ENCODE measurements at places on chromosomes 4 and X. TPM values are rescaled to one million over a fixed set of nuclear protein-coding genes. Genes with fewer than 3 reads are reported as not detected.
A peak's percentile ranks its signal among the peaks of the same experiment; 100 is the strongest.

The MSANTD1 gene
- total RNA-seq: 0.25 TPM

The NHS gene
- 3.9 TPM for total RNA-seq

The PCDH18 gene
- 162 TPM for total RNA-seq

The PNMA6E gene
- not detected for total RNA-seq

The MAGEA2 gene
- total RNA-seq: not detected

The TECRL gene
- total RNA-seq: not detected

The WDR17 gene
- 4.7 TPM for total RNA-seq

The TCP11X2 gene
- 0.88 TPM for total RNA-seq

The ALB gene
- total RNA-seq: 0.96 TPM

The SLC4A4 gene
- not detected for total RNA-seq

The MUC7 gene
- not detected for total RNA-seq

DNA sequence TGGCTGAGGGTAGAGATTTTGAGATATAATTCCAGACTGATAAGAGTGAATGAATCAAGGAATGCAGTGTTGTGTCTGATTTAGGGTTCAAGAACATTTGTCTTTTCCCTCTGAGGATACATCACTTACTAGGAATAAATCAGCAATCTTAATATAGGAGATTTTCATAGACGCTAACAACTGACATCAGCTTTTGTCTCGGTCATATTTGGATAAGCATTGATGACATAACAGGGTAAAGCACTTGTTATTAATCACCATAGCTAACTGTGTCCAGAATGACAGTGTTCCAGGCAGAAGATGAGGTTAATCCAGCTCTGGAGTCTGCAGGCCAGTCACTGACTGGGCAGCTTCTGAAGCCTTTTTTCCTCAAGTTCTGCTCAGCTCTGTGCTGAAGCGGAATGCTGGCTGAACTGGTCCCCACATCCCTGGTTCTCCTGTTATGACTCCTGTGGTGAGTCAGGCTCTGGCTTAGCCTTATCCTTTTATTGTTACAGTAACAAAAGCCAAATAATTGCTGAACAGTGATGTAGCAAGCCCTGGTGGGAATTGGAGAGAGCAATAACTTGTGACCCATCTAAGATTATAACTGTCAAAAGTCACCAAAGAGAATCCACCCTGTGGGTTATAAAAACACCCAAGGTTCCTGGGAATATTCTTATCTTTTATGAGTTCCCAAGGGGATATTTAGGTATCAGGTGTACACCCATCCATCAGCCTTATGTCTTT, 41.8 kb downstream of the FNIP2 start:
- DNase-seq: peak; percentile 17

DNA sequence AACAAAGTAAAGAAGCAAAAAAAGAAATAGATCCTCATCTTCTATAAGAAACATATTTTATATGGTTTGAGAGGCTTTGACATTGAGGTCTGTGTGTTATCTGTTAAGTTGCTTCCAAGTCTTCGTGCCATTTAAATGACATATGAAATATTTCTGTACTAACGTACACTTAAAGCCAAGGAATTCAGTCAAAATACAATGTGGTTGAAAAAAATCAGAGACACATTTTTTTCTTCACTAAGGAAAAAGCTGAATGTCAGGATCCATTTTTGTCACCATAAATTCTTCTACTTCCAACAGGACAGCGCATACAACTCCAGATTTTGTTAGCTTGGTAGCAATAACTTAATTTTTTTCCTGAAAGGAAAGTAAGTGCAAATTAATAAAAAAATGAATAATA, 168.5 kb downstream of the FAT4 start:
- no peak for DNase-seq

- DNase-seq: no peak
These were observed 441.3 kb downstream of the PCDH18 start for GRCh38 chr4:137090951-137091350.

DNA sequence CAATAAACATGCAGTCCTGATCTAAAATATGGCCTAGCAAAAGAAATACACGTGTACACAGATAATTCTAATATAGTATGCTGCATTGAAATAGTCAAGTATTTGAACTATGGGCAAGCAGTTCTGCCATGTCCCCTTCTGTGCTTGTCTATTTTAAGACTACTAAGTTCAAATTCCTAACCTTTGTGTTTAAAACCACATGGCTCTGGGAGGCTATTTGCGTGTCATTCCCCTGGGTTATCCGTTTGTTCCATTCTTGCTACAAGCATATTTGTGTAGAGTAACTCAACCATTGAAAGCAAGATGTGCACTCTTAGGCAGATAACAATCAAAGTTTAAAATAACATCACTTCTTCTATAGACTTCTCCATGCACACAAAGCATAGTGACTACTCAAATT, 25.4 kb upstream of the TBC1D1 start:
- no peak for DNase-seq

DNA sequence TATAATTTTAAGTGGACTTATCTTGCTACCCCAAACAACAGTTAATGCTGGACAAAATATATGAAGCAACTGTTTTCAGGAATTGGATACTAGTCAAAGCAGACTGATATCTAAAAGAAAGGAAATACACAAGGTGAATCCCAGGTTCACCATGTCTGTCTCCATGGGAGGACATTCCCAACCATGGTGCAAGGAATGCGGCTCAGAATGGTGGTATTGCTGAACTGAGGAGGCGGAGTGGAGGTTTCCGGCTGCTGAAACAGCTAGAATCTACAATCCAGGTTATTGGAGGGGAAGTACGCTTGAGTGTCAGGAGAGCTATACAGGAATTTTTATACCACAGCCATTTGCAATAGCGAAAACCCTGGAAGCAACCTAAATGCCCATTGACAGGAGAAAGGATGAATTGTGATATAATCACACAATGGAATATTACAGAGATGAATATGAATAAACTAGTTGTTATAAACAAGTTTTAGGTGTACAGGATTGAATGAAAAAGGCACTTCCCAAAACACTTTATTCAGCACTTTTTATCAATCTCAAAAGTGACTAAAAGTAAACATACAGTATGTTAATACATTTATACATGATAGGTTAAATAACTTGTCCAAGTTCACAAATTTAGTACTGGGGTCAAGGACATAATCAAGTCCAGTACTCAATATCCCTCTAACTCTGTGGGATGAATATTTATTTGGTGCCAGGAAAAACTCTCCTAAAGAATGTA, 9.0 kb downstream of the HMGB2 start:
- DNase-seq: peak; percentile 8

- no peak for DNase-seq
These were observed 40.9 kb downstream of the TSPAN5 start for GRCh38 chr4:98617358-98618047.

DNA sequence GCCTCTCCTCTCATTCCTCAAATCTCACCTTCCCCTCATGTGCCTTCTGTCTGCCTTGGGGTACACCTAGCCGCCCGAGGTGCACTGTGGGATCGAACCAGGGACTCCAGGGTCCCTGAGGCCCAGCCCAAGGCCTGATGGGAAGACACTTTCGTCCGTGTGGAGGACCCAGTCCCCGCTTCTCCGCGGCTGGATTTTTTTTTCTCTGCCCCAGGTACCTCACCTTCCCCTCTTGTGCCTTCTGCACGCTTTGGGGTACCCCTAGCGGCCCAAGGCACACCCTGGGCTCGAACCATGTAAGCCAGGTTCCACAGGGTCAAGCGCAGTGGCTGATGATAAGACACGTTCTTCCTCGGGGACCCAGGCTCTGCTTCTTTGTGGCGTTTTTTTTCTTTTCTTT, 530.7 kb downstream of the CWH43 start:
- DNase-seq: peak; percentile 1

GRCh38 chr4:87078987-87079486, 141.4 kb downstream of the KLHL8 start:
- no peak for DNase-seq

- no peak for DNase-seq
These were observed 94.2 kb downstream of the MBNL3 start for GRCh38 chrX:132394591-132394990.

GRCh38 chr4:138889216-138889615, 126.4 kb upstream of the NOCT start:
- no peak for DNase-seq

- DNase-seq: no peak
These were observed 56.4 kb downstream of the C4orf51 start for GRCh38 chr4:145736241-145736831.

DNA sequence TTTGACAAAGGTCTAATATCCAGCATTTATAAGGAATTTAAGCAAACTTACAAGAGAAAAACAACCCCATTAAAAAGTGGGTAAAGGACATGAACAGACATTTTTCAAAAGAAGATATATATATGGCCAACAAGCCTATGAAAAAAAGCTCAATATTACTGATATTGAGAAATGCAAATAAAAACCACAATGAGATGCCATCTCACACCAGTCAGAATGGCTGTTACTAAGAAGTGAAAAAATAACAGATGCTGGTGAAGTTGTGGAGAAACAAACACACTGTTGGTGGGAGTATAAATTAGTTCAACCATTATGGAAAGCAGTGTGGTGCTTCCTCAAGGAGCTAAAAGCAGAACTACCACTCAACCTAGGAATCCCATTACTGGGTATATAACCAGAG, 91.6 kb upstream of the EFHC2 start:
- no peak for DNase-seq

DNA sequence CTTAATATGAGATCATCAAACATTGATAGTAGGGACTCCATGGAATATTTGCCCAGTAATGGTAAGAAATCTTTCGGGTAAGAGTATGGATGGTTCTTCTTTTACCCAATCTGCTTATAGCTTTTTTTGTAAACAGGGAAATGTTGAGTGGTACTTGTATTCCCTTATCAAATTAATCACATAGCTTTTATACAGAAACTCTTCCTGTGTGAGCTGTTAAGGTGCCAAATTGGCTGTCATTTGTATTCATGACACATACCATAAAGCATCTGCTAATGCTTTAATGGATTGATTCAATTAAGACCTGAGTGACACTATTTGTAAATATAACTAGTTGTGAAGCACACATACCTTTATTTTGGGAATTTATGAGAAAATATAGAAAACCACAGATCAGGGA, 34.2 kb downstream of the KLF3 start:
- DNase-seq: no peak

- DNase-seq: no peak
These were observed 3.2 kb downstream of the MAOB start for GRCh38 chrX:43878906-43879526.

- no peak for DNase-seq
These were observed 2582.7 kb downstream of the ARAP2 start for GRCh38 chr4:33661636-33662035.

DNA sequence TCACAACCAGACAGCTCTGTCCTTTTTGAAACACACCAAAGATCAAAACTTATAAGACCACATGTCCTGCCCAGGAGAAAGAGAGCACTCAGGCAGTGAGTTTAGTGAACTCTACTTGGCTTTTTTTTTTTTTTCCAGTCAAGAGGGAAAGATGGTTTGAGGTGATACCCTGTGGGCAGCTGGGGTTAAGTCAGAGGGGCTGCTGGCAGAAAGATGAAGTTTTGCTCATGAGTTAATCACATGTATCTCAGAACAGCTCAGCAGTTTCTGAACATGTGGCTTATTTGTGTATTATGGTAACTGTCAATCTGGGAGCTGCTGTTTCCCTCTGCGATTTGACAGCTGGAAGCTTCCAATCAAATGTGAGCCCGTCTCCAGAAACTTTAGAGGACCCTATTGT, 56.4 kb upstream of the MAP3K15 start:
- no peak for DNase-seq

- DNase-seq: no peak
These were observed 247.2 kb downstream of the PALLD start for GRCh38 chr4:168744021-168744420.

All from neural progenitor cell (in vitro differentiated cells).